ENCODE measurements at places on chromosomes 2 and 18.

DNA sequence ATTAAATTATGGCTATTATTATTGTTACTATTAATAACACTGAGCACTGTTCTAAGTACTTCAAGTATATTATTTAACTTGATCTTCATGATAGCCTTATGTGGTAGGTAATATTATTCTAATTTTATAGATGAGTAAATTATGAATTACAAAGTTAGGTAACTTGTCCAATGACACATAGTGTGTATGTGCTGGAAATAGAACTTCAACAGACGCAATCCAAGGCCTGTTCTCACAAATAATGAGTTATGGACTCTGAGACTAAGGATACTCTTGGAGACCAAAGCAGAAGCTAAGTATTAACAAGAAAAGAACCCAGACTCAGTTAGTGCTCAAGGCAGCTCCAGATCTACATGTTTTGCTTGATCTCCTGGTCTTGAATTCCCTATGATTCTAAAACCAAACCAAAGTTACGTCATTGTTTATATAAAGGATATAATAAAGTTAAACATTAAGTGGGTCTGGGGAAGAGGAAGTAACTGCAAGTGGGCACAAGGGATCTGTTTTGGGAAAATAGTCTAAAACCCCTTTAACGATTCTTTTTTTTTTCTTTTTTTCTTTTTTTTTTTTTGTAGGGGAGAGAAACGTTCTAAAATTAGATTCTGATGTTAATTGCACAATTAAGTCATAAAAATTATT is 211.3 kb downstream of the ERBB4 start:
- DNase-seq, result no peak

DNA sequence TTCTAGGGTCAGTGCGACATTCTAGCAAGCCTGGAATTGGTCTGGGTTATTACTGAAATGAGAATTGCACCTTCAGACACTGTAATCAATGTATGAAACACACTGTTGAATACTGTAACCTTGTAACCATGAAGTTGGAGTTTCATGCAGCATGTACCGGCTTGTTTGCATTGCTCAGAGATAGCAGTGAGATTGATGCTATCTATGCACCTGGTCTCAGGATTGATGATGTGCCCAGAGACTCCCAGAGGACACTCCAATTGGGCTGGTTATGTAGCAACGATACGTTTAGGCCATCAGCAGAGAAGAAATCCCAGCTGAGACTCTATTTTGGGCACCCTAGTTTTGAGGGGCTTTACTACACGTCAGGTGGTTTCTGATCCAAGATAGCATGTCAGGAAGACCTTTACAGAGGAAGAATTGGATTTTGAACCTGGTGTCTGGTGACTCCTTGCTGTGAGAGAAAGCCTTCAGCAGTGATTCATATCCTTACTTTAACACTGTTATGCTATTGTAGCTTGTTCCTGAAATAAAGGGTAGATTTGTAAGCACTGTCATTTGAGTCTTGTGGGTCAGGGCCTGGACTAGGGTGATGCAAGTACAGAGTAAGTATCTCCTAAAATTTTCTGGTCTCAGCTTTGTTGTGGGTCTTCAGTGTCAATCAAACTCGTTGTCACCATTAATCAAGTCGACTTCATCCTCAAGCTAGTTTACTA is 305.1 kb upstream of the GULP1 start:
- no peak for DNase-seq

DNA sequence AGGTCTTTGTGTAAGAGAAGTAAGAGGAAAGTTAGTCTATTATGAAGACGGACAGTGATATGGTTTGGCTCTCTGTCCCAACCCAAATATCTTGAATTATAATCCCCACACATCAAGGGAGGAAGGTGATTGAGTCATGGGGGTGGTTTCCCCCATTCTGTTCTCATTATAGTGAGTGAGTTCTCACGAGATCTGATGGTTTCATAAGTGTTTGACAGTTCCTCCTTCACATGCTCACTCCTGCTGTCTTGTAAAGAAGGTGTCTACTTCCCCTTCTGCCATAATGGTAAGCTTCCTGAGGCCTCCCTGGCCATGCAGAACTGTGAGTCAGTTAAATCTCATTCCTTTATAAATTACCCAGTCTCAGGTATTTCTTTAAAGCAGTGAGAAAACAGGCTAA is 67.6 kb downstream of the NEURL3 start:
- DNase-seq, result no peak

- DNase-seq, result no peak
Observed at GRCh38 chr2:75853436-75853835, 142.7 kb upstream of the GCFC2 start.

DNA sequence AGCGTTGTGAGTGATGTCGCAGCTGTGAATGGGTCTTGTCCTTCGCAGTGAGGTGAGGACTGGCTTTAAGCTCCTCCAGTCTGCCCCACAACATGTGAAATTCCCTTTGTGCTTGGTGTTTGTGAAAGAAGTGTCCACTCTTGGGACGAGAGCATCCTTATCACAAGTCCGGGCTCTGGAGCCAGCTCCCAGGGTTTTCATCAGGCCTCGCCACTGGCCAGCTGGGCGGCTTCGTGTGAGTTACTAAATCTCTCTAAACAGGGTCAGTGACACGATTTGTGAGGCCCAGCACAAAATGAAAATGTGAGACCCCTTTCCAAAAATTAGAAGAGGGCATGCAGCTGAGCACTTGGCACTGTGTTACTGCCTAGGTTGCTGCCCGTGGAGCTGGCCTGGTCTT is 115.9 kb downstream of the VAPA start:
- DNase-seq, result no peak

- DNase-seq, result peak; percentile 63
Observed at GRCh38 chr18:57833441-57834101, 30.5 kb upstream of the ATP8B1 start.

DNA sequence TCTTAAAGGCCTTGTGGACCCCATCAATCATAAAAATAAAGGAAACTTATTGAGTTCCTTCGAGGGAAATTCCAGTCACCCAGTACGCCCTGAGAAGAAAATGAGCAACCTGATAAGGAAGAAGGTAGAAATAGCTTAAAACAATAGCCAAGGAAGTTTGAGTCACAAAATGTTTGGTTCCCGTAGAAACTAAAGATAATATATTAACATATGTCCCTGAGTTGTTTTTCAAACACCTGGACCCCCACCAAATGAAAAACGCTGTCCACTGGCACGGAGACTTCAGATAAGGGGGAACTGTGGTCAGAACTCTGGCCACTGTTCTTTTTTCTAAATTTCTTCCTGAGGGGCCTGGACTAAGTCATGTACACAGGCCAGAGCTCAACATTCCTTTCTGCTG is 669.1 kb downstream of the ADCYAP1 start:
- DNase-seq, result no peak

DNA sequence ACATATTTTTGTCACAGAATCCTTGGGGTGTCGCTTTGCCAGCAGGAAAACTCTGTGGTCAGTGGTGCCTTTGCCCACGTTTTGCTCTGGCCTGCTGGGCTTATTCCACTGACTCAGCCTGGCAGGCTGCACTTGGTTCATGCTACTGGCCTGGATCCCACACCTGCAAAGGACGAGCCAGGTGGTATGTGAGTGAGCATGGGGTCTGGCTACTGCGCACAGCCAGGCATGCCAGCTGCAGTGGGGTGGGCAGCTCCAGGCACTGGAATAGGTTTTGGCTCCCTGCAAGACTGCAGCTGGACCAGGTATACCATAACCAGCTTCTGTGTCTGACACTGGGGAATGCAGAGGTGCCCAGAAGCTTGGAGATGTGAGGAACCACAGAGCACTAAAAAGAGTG is 197.9 kb upstream of the VRK2 start:
- DNase-seq, result no peak

DNA sequence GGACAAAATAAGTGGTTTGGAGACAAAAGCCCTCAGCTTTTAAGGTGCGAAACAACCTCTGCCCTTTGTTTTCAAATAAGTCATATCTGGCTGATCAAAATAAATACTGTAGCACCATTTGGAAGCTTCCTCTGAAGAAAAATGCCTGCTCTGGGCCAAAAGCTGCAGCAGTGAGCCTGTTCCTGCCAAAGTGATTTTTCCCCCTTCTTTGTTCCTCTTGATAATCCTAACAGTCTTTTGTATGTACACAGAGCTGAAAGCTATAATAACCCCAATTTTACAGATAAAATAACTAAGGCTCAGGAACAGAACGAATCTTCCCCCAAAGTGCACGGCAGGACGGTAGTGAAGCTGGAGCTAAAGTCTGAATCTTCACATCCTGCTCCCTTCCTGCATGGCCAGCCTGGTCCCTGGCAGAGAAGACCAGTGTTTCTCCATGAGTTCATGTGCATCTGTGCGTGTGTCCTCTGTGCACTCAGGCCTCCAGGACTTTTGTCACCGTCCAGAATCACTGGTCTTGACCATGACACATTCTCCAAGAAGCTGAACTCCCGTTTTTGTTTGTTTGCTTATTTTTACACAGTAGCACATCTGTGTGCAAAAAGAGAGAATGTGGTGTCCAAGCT is 2114.1 kb upstream of the PIK3C3 start:
- no peak for DNase-seq

DNA sequence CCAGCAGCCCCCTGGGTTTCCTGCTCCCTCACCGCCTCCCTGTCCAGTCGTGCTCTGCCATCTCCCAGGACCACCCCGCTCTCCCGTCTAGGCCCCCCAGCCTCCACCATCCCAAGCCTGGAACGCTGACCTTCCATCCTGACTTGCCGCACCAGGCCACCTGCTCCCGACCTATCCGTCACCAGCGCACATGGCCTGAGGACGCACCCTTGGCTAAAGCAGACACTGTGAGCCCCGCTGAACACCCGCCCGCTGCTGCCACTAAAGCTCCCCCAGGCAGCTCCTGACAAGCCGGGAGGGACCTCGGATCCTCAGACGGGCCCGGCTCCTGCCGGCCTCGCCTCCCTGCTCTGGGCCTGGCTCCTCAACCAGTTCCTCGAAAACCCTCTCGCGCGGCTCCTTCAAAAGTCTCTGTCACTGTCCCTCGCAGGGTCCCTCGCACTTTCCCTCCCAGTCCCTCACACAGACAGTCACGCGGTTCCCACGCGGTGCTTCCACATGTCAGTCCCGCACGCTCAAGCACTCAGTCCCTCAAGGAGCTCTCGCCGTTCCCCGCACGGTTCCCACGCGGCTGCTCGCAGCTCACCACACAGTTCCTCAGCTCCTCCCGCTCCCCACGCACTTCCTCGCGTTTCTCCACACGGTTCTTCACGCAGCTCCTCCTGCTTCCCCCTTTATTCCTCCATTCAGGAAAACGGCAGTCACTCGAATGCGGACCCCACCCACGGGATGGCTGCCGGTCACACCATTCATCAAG is 42.4 kb downstream of the KIF1A start:
- no peak for DNase-seq

GRCh38 chr18:73431620-73432019 is 563.8 kb upstream of the NETO1 start:
- no peak for DNase-seq

GRCh38 chr2:108236676-108237335 is 3.0 kb upstream of the SULT1C3 start:
- DNase-seq, result no peak

- DNase-seq, result peak; percentile 75
Observed at GRCh38 chr2:45264227-45265225, 255.3 kb upstream of the SIX2 start.

- DNase-seq, result no peak
Observed at GRCh38 chr18:46475390-46475752, 181.6 kb downstream of the LOXHD1 start.

GRCh38 chr2:167537743-167538142 is 649.5 kb downstream of the XIRP2 start:
- no peak for DNase-seq

GRCh38 chr18:12435867-12436266 is 28.1 kb downstream of the PRELID3A start:
- DNase-seq, result no peak

- DNase-seq, result peak; percentile 62
Observed at GRCh38 chr2:177604271-177605065, 211.9 kb downstream of the AGPS start.

DNA sequence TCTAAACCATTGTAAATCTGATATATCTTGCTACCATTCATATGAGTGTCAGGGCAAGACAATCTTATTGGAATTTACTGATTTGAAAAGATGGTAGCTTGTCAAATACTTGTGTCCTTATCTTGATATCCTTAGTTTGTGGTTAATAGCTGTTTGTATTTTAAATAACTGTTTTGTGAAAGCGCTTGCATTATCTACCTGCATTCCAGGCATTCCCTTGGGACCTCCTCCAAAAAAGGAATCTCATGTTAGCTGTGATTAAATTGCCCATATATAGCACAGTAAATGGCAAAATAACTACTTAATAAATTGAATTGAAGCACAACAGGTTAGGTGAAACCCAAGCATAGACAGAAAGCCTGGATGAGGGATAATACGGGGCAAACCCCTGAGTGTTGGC is 13.9 kb downstream of the CNTNAP5 start:
- no peak for DNase-seq

DNA sequence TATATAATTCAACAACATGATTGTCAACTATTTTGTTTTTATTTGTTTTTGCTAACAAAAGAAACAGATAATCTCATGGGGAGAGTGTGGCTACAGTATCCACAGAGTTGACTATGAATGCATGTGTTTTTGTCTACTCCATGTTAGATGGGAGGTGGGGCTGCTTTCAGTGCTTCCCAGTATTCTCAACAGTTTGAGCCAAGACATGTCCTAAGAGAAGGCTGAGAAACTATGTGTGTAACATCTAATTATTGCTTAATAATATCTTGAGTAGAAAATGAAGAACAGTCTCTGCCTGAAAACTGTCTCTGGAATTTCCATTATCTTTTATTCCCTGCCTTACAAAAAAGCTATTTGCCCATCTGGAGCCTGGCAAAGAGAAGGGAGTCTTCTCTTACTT is 178.8 kb upstream of the MMADHC start:
- no peak for DNase-seq

GRCh38 chr18:49094136-49094535 is 143.4 kb upstream of the SMAD7 start:
- peak; percentile 75 for DNase-seq

DNA sequence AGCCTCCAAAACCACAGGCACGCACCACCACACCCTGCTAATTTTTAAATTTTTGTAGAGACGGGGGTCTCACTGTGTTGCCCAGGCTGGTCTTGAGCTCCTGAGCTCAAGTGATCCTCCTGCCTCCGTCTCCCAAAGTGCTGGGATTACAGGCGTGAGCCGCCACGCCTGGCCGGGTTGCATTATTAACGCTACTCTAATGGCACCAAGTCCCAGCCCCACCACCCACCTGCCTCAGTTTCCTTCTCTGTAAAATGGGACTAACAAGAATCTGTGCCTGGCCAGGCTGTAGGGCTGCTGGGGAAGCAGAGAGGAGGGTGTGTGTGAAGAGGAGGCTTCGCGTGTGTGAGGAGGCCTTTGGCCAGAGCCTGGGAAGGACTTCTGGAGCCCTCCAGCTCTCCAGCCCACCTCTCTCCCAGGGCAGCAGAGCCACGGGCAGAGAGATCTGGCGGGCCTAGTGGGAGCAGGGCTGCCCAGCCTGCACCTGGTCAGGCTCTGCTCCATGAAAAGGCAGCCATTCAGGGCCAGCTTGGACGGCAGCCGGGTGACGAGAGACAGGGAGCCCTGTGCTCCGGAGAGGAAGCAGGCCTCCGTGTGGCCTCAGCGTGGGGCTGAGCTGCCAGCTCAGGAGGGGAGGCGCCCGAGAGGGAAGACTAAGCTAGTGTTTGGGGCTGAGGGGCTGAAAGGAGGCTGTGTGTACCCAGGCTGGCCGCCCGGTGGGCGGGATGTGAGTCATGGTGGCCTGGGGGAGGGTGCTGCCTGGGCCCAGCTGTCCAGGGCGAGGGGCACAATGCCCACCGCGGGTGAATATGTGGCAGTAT is 7.4 kb upstream of the B3GNT7 start:
- DNase-seq, result peak; percentile 66

- peak; percentile 87 for DNase-seq
Observed at GRCh38 chr2:176445956-176446355, 176.7 kb downstream of the MTX2 start.

GRCh38 chr18:55781481-55781957 is 193.5 kb upstream of the TCF4 start:
- DNase-seq, result peak; percentile 82

- DNase-seq, result no peak
Observed at GRCh38 chr2:12320027-12320734, 396.6 kb upstream of the TRIB2 start.
